ENCODE measurements at places on chromosomes 3 and 15. TPM values are rescaled to one million over a fixed set of nuclear protein-coding genes. Genes with fewer than 3 reads are reported as not detected.

- no peaks in the 10 kb centered on the region for H3K4me1 ChIP-seq
- no peak overlapping the region for H3K4me3 ChIP-seq
- no peak overlapping the region for H3K27ac ChIP-seq
- no peaks in the 10 kb centered on the region for H3K27me3 ChIP-seq
- no peak for DNase-seq
- H3K36me3 ChIP-seq: peaks cover 2% of the 10 kb centered on the region
Observed at GRCh38 chr3:111823341-111823855, 35.7 kb upstream of the PHLDB2 start.

GRCh38 chr3:50347187-50347813, 1.8 kb upstream of the ZMYND10 start:
- peaks cover 45% of the 10 kb centered on the region for H3K27me3 ChIP-seq
- H3K4me1 ChIP-seq: peaks cover 18% of the 10 kb centered on the region
- H3K36me3 ChIP-seq: peaks cover 7% of the 10 kb centered on the region
- no peak overlapping the region for H3K27ac ChIP-seq

GRCh38 chr3:20741381-20741780, 555.4 kb upstream of the SGO1 start:
- no peaks in the 10 kb centered on the region for H3K36me3 ChIP-seq
- DNase-seq: no peak
- no peak overlapping the region for H3K27ac ChIP-seq
- H3K4me3 ChIP-seq: no peak overlapping the region
- H3K4me1 ChIP-seq: peaks cover 33% of the 10 kb centered on the region

- no peaks in the 10 kb centered on the region for H3K27me3 ChIP-seq
- H3K36me3 ChIP-seq: peaks cover 14% of the 10 kb centered on the region
- no peak for DNase-seq
- no peak overlapping the region for H3K4me3 ChIP-seq
- peaks cover 8% of the 10 kb centered on the region for H3K4me1 ChIP-seq
Observed at GRCh38 chr3:37249717-37250116, 75.3 kb upstream of the LRRFIP2 start.

RETNLB gene
- not detected for total RNA-seq

TBC1D2B gene
- 16.8 TPM for total RNA-seq

ADAMTSL3 gene
- total RNA-seq: 1.1 TPM

MKRN3 gene
- not detected for total RNA-seq

Data from WTC11 (cell line).